ENCODE measurements at places on chromosomes 16 and 17. TPM values are rescaled to one million over a fixed set of nuclear protein-coding genes. Genes with fewer than 3 reads are reported as not detected.

The NPIPB6 gene
- total RNA-seq = 2.1 TPM

The KLHL10 gene
- not detected for total RNA-seq

The ATP2A1 gene
- 0.71 TPM for total RNA-seq

The ESRP2 gene
- 0.40 TPM for total RNA-seq

The SREBF1 gene
- 19.7 TPM for total RNA-seq

The TM4SF5 gene
- not detected for total RNA-seq

The SLC47A1 gene
- total RNA-seq = 0.11 TPM

The SEPTIN12 gene
- not detected for total RNA-seq

The SLC6A2 gene
- total RNA-seq = not detected

The NPIPB12 gene
- total RNA-seq = 125 TPM

The C17orf67 gene
- 3.3 TPM for total RNA-seq

The IL34 gene
- total RNA-seq = 0.71 TPM

The SSTR5 gene
- total RNA-seq = not detected

The RAP1GAP2 gene
- total RNA-seq = 2.6 TPM

The LDHD gene
- not detected for total RNA-seq

The C16orf96 gene
- 0.13 TPM for total RNA-seq

The TMEM238L gene
- not detected for total RNA-seq

The C16orf92 gene
- not detected for total RNA-seq

The IL21R gene
- total RNA-seq = 167 TPM

The SARM1 gene
- 15.0 TPM for total RNA-seq

The APOBR gene
- 3.2 TPM for total RNA-seq

The UBE2O gene
- 40.3 TPM for total RNA-seq

The PLA2G15 gene
- total RNA-seq = 8.6 TPM

The TBC1D3E gene
- total RNA-seq = 1.6 TPM

The MTHFSD gene
- total RNA-seq = 27.9 TPM

The SLFN14 gene
- not detected for total RNA-seq

The CDH1 gene
- 8.2 TPM for total RNA-seq
